NCI-H187 treated with DMSO at 0.1 percent for 48 hours (cell line): ENCODE measurements at places on chromosomes 5 and 9.
A peak's percentile ranks its signal among the peaks of the same experiment; 100 is the strongest.

DNA sequence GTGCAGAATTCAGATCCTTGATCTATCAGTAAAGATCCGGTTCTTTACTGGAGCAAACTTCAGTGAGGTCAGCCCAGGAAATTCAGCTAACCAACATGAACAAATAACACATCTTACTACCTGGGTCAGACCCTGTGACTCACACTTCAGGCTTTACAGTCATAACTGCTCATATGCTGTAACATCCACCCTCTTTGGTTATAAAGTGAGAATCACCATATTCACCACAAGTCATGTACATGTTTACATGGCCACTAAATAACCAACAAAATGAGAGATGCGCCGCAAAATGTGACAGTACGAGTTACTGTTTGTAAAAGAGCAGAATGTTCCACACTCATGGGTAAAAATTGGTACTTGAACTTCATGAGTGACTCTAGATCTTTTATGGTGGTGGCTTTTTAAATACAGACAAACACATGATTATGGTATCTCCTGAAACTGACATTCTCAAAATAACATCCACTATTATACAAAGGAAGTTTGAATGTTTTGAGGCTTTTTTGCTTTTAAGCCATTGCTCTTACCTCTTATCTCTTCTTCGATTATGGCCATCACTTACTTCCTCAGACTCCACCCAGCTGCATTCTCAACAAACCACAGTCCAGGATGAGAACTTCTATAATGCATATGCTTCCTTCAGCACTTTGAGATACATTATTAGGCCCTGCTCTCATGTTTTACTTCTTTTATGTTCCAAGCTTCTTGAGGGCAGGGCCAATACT lies 516.6 kb downstream of the RAB3C start:
- DNase-seq, result no peak

DNA sequence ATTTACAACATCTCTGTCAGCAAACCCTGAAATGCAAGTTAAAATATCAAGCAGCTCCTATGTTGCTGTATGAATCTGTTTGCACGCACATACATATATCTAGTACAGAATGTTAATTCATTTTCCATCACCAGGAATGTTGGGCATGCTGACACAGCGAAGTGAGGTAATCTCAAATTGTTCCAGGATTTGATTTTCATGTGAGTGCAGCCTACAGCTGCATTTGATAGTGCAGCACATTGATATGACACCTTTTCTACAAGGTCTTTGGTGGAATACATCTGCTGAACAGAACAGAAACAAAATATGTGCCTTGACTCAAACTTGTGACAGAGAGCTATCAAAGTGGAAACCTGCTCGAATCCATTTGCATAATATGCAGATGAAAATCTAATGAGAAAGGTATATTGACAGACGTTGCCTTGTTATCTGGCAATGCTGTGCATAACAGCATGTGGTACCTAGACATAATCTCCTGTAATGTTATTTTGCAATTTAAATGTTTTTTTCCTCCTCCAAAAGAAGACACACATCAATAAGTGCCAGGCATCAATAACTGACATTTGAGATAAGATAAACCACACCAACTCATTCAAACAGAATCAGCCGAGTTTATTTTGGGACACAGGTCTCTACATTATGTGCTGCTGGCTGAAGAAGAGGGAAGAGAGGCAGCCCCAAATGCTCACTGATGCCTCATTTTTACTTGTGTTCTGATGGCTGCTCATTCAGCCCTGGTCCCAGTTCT lies 512.2 kb downstream of the ZNF608 start:
- no peak for DNase-seq

DNA sequence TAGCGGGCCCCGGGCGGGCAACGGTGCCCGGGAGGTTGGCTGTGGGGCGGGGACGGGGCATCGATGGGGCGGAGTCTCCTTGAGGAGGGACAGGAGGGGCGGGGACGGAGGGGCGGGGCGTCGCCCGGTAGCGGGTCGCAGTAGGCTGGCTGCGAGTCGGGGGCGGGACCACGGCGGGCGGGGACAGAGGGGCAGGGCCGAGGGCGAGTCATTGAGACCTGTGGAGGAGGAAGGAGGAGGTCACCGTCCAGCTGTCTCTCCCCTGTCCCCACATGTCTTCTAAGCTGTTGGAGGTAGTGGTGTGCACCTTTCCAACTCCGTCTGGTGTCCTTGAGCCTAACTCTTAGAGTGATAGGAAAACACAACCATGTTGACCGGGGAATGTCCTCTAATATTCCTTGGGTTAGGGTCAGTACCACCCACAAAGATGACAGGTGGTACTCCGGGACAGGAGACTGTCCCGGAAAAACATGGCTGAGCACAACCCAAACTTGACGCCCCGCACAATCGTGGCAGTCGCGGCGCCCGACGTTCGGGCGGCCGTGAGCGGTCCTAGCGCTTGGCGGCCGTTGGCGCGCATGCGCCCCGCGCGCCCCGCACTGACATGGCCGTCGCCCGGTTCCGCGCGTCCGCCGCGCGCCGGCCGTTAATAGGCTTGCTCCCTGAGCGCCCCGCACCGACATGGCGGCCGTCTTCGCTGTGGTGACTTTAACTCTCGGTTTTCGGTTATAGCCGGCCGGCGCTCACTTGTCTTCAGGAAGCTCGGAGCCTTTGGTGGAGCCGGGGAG lies at the start of the genes CRAT and PTPA:
Gene CRAT, minus strand, starts transcription at position 54 of the 788 bp plus-strand sequence. CDS start 284 bp downstream, outside the sequence.
Gene PTPA, plus strand, starts transcription at position 676 of the 788 bp plus-strand sequence. CDS start 186 bp downstream, outside the sequence.
- peak; percentile 24 for DNase-seq

DNA sequence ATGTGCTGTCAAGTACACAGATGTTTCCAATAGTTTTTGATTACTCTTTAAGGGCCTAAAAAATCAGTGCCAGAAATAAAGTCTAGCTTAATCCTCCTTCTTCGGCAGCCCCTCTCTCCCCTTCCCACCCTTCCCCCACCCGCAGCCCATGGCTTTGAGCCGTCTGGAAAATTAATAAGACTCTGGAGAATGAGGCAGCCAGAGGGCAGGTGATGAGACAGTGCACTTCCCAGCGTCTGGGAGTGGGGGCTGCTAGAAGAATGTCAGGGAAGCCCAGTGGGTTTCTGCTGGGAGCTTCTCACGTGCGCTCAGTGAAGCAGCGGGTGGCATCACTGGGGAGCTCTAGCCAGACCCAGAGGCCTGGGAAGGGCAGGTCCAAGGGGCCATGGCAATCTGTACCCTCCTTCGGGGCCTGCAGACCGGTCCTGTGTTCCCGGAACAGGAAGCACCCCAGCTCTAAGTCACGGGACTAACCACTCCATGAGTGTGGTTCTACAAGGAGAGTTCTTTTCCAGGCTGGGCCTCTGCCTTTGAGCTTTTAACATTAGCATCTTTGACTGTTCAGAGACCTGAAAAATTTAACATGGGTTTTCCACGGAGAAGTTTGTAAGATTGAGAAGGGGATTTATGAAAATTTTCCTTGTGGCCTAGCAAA lies 164.8 kb upstream of the OTULINL start:
- no peak for DNase-seq

GRCh38 chr9:93083592-93084470 lies 12.2 kb upstream of the CARD19 start:
- DNase-seq, result no peak

- DNase-seq, result no peak
These were observed 1.7 kb downstream of the IFNA10 start for GRCh38 chr9:21205204-21205603.

GRCh38 chr9:36142510-36143244 lies 6.1 kb downstream of the GLIPR2 start:
- no peak for DNase-seq

DNA sequence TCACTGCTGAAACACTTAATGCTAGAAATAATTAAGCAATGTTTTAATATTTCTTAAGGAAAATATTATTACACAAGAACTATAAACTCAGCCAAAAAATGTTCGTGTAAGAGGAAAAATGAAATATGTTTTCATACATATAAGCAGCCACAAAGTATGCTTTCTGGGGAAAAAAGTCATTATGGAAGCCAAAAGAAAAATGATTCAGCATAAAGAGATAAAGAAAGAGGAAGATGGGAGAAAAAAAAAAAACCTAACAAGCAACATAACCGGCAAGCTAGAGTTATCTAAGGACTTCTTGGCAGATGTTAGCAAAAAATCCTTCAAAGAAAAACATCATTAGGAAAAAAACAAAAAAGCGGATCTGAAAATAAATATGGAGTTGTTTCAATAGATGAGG lies 179.1 kb downstream of the MUSK start:
- DNase-seq, result no peak

DNA sequence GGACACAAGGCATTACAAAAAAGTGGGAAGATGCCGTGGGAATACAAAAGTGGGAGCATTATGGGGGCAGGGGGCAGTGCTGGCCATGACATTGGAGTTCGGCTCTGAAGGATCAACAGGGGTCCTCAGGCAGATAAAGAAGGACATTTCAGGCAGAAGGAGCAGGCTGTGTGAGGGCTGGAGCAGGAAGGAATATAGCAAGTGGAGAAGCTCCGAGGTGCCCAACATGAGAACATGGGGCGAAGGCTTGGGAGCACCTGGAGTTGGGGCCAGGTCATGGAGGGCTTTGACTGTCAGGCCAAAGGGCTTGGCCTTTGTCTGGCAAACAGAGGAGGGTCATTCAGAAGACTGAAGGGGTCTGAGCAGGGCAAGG lies 2.5 kb downstream of the B4GALT7 start:
- no peak for DNase-seq

DNA sequence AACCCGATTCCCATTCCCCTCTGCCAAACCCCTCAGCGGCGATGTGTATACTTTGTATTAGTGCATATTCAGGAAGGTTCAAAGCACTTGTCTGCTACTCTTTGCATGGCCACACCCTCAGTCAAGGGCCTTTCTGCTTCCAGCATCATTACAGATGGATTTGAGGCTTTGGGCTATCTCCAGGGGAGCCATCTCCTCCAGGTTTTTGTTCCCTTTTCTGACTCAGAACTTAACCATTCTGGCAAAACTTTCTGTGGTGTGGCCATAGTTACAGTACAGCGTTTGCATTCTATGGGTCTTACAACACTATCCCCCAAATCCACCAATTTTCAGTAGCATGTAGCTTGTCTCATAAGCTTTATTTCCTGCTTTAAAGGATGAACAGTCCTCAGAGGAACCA lies 36.0 kb upstream of the SVEP1 start:
- DNase-seq, result no peak

DNA sequence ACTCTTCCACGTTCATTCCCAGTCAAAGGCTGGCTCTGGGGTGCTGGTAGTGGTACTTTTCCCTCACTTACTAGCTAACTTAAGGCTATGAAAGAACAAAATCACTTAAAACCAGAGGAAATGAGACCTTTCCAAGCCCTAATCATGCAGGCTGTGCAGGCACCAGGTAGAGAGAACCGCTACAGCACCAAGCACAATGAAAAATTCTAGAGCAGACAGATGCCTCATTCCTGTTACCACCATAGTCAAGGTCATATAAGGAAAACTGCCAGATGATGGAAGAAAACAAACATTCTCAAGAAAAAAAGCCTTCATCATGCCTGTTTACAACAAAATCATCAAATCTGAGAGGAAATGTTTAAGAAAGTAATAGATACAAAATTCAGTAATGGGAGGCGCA lies 374.4 kb upstream of the PDE4D start:
- no peak for DNase-seq

- DNase-seq, result no peak
These were observed 278.1 kb upstream of the CDH18 start for GRCh38 chr5:20266066-20266465.

DNA sequence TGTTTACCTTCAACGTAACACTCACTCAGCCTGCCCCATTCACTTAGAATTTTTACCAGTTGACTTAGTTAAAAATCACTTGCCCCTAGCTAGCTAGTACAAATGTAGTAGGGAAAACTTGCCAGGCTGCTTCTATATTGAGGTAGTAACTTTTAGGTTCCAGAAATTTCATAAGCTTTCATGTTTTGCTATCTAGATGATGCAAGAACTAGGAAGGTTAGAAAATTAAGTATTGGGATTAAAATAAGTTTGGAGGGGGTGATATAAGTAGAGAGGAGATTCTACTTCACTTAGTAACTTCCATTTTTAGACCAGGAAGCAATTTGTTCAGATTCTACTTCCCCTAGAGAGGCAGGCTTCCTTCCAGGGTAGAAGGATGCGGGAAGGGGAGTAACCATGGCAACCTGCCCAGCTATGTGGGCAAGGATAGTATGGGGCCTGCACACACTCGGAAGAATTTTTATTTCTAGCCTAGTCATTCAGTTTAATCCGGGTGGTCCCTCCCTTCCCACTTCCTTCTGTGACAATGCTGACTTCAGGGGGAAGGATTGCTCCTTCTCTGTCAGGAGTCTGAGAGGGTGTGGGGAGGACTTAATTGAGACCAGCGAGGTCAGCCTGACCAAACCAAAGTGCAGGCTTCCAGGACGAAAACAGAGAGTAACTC lies 4.2 kb downstream of the DAB2 start:
- DNase-seq, result no peak

GRCh38 chr5:140365282-140365681 lies 5.3 kb downstream of the SLC4A9 start:
- DNase-seq, result no peak
